Stimulated activated CD8-positive, alpha-beta memory T cell treated with anti-CD3 and anti-CD28 coated beads, Interleukin-7, amount 100 ng/mL, for 1 hour (primary cell): ENCODE measurements at places on chromosomes 5 and 9.

GRCh38 chr5:159406571-159406970 is 76.3 kb upstream of the IL12B start:
- DNase-seq = no peak

- no peak for DNase-seq
Observed at GRCh38 chr9:136995362-136995761, 1.0 kb downstream of the CLIC3 start.

GRCh38 chr9:80378669-80379293 is 807.0 kb downstream of the TLE4 start:
- DNase-seq = no peak

GRCh38 chr5:169004551-169004950 is 296.4 kb downstream of the SLIT3 start:
- DNase-seq = no peak

DNA sequence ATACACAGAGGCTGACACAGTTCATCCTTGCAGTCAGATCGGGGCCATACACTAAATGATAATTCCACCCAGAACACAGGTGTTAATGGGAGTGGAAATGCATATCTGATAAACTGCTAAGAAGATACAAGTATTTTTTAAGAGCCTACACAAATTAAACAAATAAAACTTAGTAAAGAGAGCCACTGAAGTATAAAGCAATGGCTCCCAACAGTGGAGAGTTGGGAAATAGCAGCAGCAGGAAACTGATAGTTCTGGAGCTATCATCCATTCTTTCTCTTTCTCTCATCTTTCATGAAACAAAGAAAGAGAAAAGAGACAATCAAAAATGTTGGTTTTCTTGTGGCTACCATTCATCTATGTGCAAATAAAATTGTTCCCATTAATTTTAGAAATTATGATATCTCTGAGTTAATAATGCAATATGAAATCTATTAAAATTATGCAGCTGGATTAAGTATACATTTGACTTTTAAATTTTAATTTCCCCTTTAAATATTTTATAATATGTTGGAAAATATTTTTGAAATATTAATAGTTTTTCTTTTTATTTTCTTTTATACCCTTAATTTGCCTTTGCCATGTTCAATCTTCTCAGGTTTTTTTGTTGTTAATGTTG is 120.8 kb downstream of the EMB start:
- DNase-seq = no peak

DNA sequence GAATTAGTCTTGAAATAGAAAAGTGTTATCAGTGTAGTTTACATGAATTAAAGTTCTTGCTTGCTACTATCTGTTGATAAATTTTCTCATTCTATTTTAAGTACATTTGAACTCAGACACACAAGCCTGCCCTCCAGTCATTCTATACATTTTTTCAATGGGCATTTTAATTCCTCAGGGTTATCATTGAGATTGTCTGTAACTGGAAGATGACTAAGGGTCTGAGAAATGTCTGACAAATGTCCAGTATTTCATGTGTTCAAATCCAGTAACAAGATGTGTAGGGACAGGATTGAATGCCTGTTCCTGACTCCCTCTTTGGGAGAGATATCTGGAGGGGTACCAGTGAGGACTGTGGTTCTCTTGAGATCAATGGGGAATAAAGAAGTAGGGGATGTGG is 223.9 kb upstream of the ADAMTSL1 start:
- DNase-seq = no peak
